ENCODE measurements at places on chromosomes 12 and 14. TPM values are rescaled to one million over a fixed set of nuclear protein-coding genes. Genes with fewer than 3 reads are reported as not detected.

The FAM186B gene
- total RNA-seq = not detected

The LMBR1L gene
- 125 TPM for total RNA-seq

The CDH24 gene
- 2.9 TPM for total RNA-seq

The FAM90A1 gene
- not detected for total RNA-seq

DNA sequence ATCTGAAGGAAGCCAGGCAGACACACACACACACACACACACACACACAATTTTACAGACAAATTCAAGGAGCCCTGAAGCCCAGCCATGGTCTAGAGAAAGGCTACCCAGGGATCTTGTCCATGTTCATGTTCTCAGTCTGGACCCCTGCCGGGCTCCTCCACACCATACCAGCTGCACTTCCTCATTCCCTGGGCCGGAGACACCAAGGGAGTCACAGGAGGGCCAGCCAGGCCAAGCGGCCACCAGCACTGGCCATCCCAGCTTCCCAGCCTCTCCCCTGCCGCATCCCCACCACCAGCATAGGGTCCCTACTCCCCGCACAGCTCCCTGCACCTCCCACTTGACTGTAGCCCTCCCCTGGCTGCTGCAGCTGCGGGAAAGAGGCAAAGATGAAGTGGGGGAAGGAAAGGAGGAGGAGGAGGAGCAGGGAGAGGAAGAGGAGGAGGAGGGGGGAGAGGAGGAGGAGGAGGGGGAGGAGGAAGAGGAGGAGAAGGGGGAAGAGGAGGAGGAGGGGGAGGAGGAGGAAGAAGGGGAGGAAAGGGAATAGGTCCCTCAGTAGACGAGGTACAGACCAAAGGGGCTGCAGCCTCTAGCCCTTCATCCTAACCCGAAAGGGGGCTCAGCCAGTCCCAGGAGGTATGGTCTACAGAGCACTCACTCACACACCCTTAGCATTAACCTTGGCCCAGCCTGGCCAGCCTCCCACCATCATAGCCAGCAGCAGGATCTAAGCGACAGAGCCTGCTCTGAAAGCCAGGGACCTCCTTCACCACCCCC is 293.2 kb downstream of the DPF3 start:
- DNase-seq = no peak

GRCh38 chr12:108667349-108667748 is 33.7 kb upstream of the SELPLG start:
- DNase-seq = no peak

GRCh38 chr12:5248230-5248629 is 183.7 kb upstream of the NTF3 start:
- DNase-seq = no peak

DNA sequence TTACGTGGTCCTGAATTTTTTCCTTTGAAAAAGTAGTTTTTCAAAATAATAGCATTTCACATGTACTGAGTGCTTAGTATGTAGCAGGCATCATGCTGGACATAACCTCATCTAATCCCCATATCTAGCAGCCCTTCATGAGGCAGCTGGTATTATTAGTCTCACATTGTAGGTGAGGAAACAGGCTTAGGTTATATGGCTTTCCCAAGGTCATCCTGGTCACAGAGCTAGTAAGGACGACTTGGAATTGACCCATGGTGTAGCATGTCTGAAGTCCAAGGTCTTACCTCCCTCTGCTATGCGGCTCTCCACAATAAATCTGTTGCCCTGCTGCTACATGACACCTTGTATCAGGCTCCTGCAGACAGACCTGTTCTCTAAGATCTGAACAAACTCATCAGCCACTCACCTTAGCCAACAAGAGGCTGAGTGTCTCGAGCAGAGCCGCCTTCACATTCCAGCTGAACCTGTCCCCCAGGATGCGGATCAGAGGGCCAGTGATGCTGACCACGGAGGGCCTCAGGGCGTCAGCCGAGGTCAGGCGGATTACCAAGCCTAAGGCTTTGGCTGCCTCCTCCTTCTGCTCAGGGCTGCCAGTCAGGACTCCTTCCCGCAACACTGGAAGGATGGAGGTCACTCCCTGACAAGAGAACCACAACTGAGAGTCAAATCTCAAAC is 19.7 kb upstream of the RAB35 start:
- no peak for DNase-seq

- no peak for DNase-seq
Measured at GRCh38 chr12:57372233-57372632, 58.6 kb downstream of the R3HDM2 start.
